MV-4-11 (cell line): ENCODE measurements at places on chromosomes 1 and 21.

- DNase-seq = no peak
Measured at GRCh38 chr1:246462986-246463385, 44.1 kb downstream of the SMYD3 start.

DNA sequence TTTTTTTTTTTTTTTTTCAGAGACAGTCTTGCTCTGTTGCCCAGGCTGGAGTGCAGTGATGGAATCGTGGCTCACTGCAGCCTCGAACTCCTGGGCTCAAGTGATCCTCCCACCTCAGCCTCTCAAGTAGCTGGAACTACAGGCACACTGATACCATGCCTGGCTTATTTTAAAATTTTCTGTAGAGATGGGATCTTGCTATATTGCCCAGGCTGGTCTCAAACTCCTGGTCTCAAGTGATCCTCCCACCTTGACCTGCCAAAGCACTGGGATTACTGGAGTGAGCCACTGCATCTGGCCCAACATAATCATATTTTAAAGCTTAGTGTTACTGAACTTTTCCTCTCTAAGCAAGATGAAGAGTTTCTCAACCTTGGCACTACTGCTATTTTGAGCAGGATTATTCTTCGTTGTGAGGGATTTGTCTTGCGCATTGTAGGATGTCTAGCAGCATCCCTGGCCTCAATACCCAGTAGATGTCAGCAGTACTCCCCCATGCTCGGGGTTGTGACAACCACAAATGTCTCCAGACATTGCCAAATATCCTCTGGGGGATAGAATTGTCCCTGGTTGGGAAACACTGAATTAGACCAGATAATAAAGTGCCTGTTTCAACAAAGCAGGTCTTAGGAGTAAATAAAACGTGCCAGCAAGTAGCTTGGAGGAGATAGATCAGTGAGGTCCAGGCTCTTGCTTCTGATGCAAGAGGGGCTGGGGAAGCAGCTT, 15.1 kb upstream of the THRAP3 start:
- DNase-seq = peak; percentile 95

DNA sequence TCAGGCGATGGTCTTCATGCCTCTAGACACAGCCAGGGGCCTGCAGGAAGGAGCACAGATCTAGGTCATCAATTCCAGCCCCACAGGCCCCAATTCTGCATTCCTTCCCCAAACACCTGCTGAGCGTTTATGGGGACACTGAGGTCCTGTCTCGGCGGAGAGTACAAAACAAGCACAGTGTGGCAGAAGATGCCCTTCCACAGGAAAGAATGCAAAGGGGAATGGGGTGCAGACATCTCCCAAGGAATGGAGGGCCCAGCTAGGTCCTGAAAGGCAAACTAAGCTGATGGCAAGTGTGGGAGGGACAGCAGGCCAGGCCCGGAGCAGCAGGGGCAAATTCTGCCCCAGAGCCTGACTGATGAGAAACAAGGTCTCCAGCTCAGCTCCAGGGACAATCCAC, 3.5 kb upstream of the S100A8 start:
- DNase-seq = no peak

GRCh38 chr1:59163268-59164092, 133.4 kb upstream of the FGGY start:
- peak; percentile 24 for DNase-seq

DNA sequence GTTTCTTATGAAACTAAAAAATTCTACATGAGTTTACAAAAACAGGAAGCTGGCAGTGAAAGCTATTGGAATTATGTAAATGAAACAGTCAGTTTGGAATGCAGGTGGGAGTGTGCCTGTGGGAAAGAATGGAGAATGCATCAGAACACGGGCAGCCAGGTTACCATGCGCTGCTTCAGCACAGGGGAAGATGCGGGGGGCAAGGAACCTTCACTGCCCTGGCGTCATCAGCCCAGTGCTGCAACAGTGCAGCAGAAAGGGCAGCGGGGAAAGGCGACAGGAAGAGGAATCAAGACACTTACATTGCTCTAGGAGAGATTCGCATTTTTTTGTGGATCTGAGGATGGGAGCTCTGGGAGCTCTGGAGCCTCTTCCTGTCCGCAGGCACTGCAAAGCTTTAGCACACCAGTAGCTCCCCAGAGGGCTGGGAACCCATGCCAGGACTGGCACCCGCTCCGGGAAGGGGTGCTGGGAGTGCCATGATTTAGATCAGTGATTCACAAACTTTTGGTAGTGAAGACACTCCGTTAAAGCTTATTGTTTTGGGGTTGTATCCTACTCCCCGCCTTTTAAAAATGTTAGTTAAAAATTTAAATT, 64.1 kb upstream of the WDR26 start:
- no peak for DNase-seq

- DNase-seq = no peak
Measured at GRCh38 chr21:44529503-44530125, 10.4 kb downstream of the KRTAP10-1 start.

- no peak for DNase-seq
Measured at GRCh38 chr21:16773206-16773605, 739.6 kb upstream of the CXADR start.

DNA sequence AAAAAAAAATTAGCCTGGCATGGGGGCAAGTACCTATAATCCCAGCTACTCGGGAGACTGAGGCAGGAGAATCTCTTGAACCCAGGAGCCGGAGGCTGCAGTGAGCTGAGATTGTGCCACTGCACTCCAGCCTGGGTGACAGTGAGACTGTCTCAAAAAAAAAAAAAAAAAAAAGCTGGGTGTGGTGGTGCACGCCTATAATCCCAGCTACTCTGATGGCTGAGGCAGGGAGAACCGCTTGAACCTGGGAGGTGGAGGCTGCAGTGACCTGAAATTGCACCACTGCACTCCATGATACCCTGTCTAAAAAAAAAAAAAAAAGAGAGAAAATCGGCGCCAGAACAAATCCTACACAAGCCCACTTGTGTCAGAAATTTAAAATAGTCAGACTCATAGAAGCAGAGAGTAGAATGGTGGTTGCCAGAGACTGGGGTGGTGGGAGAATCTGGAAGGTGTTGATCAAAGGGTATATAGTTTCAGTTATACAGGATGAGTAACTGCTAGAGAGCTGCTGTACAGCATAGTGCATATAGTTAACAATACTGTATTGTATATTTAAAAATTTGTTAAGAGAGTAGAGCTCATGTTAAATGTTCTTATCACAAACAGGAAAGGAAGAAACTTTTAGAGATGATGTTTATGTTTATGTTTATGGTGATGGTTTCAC, 9.6 kb downstream of the DIP2A start:
- DNase-seq = no peak

GRCh38 chr1:31798433-31799195, 17.2 kb downstream of the SPOCD1 start:
- DNase-seq = peak; percentile 56

DNA sequence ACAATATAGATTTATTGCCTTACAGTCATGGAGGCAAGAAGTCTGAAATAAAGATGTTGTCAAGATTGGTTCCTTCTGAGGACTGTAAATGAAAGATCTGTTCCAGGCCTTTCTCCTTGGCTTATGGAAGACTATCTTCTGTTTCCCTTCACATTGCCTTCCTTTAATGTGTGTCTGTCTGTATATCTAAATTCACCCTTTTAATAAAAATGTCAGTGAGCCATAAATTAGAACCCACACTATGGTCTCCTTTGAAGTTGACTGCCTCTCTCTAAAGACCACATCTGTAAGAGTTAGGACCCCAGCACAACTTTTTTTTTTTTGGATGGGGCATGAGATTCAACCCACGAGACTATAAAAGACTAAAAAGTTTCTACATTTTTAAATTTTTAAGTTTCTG, 305.8 kb downstream of the KCNT2 start:
- no peak for DNase-seq

- DNase-seq = peak; percentile 37
Measured at GRCh38 chr1:207878939-207879338, 32.0 kb downstream of the CD34 start.

DNA sequence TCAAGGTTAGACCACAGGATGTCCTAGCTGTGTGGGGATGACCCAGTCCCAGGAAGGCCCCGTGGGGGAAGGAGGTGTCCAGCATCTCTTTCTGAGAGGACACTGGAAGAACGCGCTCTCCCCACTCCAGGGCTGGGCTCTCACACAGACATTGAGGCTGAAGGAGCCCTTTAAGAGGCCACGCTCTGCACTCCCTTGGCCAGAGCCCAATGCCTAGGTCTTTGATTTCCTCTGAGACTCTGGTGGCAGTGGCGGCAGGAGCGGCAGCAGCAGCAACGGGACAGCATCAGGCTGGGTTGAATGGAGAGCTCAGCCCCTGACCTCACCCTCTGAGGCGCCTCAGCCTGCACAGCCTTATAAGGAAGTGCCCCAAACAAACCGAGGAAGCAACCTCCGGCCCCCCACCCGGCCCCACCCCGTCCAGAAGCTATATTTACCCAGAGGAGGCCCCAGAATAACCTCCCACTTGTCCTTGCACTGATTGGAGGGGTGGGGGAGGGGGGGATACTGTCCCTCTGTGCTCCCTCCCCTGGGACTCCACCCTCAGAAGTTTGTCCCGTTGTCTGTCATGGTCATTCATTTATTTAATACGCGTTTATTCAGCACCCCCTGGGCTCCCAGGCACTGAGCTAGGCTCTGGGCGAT, 12.3 kb downstream of the NES start:
- peak; percentile 57 for DNase-seq

DNA sequence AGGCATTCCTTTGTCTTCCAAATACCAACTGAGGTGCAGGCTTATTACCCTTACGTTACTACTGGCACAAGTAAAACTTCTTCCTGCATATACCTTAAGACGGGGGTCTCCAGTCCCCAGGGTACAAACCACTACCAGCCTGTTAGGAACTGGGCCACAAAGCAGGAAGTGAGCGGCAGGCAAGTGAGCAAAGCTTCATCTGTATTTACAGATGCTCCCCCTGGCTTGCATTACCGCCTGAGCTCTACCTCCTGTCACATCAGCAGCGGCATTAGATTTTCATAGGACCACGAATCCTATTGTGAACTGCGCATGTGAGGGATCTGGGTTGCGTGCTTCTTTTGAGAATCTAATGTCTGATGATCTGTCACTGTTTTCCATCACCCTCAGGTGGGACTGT, 113.1 kb downstream of the SLC45A1 start:
- peak; percentile 30 for DNase-seq

DNA sequence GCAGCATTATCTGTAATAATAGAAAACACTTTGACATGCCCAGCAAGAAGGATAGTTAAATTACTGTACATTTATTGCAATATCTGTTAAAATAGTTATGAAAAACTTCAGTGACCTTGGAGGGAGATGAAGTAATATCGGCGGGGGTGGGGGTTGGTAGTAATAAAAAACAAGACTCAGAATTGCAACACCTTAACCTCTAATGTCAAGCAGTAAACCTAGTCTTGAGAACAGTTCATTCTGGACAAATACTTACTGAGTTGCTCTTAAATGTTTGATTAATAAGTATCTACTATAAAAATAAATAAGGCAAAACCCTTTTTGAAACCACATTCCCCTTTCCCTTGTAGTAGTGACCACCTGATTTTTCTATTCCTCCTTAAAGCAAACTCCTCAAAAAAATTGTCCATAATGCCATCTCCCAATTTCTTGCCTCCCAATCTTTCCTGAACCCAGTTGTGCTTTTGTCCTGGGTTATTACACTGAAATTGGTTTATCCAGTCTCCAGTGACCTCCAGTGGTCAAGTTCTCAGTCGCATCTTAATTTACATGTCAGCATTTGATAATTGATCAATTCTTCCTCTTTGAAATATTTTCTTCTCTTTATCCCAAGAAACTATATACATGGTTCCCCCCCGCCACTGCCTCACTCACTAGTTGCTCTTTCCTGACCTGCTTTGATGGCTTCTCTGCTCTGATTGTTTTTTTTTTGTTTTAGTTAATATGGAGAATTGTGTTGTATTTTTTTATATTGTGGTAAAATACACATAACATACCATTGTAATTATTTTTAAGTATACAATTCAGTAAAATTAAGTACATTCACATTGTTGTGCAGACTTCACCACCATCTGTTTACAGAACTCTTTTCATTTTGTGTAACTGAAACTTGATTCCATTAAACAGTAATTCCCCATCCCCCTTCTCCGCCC, 36.8 kb downstream of the RAP1A start:
- DNase-seq = peak; percentile 18

DNA sequence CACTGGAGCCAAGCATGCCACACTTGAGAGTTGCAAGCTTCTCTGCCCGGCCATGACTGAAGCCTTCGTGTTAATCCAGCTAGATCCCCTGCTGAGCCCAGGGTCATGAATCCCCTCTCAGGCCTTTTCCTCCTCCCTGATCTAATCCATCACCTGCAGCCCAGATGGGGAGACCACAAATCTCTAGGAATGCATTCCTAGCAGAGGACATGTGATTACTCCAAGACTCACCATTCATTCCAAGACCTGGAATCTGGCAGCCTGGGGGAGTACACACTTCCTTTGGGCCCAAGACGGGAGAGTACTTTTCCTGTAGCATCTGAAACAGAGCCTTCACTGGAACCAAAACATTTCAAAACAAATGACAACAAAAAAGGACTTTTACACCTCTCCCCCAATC, 269.3 kb upstream of the NFIA start:
- no peak for DNase-seq

GRCh38 chr1:63987014-63987627, 213.3 kb downstream of the ROR1 start:
- no peak for DNase-seq

DNA sequence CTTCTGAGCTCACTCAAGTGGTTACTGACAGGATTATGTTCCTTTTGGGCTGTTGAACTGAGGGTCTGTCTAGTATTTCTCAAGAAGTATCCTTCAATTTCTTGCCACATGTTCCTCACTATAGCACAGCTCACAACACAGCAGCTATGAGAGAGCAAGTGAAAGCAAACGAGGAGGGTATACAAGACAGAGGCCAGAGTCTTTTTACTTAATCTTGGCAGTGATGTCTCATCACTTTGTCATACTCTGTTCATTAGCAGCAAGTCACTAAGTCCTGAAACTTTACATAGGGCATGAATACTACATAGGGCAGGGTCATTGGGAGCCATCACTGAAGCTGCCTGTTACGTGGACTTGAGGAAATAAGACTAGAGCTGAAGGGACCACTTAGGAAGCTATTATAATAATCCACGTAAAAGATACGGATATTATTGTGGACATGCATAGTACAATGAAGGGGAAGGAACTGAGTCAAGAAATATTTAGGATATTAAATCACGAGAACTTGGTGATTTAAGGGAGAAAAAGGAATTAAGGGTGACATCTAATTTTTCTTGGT, 63.7 kb downstream of the SLC30A7 start:
- no peak for DNase-seq

GRCh38 chr1:45002650-45003645, 8.2 kb downstream of the HECTD3 start:
- no peak for DNase-seq

DNA sequence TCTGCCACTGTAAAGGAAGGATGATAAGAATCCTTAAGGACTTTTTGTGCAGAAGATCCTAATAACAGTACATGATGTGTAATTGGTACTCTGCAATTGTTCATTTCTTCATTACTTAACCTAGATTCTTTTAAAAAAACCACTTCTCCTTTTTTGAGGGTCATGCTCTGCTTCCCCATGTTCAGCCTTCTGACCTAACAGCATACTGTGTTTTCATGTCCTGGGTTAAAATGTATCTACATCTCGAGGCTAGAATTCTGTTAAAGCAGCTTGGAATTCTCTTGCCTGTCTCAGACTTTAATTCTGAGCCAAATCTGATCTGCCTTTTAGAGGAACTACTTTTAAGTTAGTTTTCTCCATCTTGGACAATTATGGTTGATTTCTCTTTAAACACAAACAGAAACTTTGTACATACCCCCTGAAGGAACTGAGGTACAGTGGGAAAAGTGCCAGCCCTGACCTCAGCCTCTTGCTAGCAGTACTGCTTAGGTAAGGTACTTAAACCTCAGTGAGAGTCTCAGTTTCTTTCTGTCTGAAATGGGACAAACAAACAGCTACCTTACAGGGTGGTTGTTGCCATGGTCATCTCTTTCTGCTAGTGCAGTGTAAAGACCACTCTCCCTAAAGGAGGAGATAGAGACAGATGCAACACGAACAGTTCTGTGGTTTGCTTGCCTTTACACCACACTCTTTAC, 103.2 kb upstream of the DYNLT5 start:
- peak; percentile 82 for DNase-seq
